T-helper 9 cell (primary cell): ENCODE measurements at places on chromosomes 12 and 14.

GRCh38 chr14:106843951-106844483 lies 1317.6 kb downstream of the TMEM121 start:
- peak; percentile 9 for DNase-seq

GRCh38 chr12:65561798-65562382 lies 262.4 kb upstream of the HMGA2 start:
- no peak for DNase-seq

DNA sequence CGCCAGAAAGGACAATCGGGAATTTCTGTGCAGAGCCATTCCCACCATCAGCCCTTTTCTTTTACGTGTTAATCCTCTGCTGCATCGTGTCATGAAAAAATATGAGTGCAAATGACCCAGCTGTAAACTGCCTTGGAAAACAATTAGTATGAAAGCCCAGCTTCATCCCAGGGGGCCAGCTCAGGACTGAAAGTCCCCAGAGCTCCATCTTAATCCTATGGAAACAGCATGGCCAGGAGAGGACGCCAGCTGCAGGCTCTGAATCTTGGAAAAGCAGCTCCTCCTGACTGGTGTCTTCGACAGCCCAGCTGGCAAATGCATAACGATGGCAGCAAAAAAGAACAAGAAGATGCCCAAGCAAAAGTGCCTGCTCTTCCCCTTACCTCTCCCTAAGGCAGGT lies 191.5 kb downstream of the NTF3 start:
- no peak for DNase-seq

DNA sequence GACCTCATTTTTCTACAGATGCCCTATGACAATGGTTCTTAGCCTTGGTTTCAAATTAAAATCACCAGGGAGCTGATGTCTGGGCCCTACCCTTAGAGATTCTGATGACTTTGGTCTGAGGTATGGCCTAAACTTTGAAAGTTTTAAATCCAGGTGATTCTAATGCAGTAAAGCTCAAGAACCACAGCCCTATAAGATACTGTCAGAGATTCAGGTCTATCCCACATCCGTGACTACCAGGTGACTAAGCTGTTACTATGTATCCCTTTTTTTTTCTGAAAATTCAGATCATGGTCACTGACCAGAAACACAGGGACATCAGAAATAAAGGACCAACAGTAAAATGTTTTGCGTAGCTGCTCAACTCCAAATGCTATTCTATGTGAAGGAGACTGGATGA lies 148.8 kb upstream of the BMP4 start:
- DNase-seq, result no peak

DNA sequence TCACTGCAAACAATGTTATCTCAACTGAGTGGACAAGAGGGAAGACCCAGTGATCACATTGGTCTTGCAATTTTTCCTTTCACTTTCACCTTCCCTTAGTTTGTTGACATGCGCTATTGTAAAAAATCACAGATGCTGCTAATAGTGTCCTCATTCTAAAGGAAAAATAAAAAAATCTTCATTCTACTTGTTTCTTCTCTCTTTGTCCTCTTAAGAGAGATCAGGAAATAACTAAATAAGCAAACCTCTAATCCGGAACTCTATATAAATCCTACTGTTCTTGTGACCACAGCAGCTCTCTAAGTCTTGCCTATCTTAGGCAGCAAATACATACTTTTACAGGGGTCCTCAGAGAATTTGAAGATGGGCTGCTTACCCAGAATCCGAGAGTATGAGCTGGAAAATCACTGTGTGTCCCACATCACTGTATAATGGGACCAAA lies 257.7 kb downstream of the NAV3 start:
- DNase-seq, result no peak

DNA sequence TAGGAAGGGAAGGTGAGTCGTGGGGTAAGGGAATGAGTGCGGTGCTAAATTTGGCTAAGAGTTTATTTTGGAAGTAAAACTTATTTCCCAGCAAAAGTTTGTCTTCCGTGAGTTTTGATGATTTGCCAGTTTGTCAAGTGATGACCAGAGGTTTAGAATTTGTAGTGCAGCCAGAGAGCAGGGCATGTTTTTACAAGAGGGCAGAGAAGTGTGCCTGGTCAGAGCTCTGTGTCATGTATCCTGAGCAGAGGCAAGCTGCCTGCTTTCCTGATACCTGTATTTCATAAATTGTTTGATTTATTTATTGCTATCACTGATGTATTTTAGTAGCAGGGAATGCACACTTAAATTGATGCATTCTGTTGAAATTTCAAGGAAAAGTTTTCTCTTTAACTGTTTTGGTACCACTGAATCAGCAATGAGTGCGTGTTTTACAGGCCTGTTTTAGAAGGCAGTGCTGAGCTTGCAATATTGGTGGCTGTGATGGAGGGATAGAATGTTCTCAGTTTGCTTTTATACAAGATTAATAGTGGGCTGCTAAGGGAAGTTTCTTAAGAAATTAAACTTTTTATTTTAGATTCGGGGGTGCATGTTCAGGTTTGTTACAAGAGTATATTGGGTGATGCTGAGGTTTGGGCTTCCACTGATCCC lies 19.7 kb upstream of the RD3L start:
- no peak for DNase-seq

DNA sequence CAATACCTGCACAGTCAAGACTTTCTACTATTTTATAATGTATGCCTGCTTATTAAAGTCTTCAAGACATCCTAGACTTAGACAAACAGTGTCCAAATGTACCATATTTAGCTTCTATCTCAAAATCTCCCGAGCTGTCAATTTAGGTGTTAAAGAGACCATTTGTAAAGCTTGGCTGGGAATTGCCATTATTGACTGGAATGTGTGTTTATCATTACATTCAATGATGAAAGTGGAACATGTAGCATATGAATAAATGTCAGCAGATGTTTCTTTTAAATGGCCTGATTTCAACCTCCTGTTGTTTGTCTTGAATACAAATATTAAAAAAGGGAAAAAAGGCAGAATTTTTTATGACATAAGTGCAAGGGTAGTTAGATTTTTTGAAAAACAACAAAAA lies 572.3 kb downstream of the PRKD1 start:
- DNase-seq, result no peak

- DNase-seq, result no peak
Measured at GRCh38 chr14:61562321-61563161, 132.8 kb upstream of the HIF1A start.

DNA sequence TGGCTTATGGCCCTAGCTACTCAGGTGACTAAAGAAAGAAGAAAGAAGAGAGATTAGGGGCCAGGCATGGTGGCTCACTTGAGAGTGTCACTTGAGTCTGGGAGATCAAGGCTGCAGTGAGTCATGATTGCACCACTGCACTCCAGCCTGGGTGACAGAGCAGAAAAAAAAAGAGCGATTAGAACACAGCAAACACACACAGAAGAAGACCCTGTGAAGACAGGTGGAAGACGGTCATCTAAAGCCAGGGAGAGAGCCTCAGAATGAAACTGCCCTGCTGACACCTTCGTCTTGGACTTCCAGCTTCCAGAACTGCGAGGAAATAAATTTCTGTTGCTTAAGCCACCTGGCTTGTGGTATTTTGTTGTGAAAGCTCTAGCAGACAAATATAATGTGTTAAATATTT lies 17.5 kb upstream of the PPP1CC start:
- DNase-seq, result no peak

DNA sequence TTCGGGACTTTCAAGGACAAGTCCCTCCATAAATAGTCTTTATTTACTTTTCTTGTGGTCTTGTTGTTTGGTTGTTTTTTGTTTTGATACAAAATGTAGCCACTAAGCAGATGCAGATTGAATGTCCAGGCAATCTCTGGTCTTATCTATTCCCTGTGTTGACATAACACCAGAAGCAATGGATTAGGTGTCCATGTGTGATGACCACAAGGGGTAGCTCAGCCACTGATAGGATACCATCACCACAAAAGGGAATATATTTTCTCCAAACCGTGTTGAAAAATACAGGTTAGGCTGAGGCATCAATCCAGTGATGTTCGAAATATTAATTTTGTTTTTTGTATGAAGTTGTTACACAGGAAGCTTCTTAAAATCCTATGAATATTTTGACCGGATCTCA lies 196.3 kb downstream of the EPS8 start:
- DNase-seq, result no peak

GRCh38 chr12:106601031-106601430 lies 18.2 kb downstream of the RFX4 start:
- DNase-seq, result no peak

- DNase-seq, result no peak
Measured at GRCh38 chr12:29150462-29150861, 1.4 kb downstream of the FAR2 start.

DNA sequence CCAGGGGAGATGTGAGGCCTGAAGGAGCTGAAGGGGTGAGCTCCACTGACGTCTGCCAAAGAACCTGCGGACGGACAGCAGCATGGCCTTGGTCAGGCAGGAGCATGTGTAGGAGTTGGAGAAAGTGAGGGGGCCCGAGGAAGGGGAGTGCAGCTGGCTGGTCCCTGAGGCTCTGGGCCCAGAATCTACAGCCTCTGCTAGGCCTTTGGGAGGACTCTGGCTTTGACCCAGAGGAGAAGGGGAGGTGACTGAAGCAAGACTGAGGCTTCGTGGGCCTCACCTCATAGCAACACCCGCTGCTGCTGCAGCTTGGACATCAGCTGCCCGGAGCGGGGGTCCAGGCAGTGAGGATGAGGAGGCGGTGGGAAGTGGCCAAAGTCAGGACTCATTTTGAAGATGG lies 216.6 kb upstream of the FKBP4 start:
- DNase-seq, result no peak

DNA sequence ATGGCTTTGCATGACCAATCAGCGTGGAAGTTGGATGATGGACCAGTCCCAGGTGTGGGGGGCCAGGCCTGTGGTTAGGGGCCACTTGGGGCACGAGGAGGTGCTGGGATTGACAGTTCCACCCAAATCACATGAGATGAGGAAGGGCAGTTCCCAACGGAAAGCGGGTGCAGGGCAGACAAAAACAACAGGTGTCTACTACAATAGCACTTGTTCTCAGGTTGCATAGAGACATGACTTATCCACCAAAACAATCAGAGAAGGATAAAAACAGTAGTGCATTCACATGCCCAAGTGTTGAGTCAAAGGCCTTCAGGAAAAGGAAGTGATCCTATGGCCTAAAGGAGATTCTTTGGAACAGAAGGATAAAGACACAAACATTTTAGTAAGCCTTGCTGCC lies 14.6 kb upstream of the EIF2B2 start:
- no peak for DNase-seq

DNA sequence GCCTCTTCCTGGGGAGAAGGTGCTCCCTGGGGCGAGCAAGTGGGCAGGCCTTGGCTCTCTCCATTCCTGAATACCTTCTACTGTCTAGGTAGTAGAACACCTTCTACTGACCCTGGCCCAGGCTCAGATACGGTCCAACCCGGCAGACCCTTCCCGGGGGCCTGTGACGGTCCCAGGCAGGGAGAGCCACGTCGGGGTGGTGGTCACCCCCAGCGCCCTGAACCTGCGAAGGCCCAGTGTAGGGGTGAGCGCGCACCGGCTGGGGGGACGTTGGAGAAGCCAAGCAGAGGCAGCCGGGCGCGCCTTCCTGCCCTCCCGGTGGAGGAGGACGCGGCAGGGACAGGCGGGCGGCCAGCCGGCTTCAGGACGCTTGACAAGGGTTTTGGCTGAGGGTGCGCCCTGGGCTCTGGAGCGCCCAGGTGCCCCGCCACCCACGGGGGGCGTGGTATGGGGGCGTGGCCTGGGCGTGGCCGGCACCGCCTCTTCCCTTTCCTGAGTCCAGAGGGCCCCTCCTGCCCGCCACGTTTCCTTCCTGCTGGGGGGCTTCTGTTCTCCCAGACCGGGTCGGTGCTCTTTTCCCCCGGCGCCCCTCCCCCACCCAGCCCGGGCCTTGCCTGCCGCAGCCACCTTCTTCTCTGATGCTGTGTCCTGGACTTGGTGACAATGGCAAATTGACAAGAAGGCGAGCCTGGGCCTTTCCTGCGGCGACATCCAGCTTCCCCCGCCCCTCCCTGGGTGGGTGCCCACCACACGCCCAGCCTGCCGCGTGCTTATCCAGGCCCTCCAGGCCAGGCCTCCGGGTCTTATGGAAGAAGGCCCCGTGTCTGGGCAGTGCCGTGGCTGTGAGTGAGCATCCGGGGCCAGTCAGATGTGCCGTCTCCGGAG lies 24.5 kb upstream of the PPP1R13B start:
- DNase-seq, result peak; percentile 67

- no peak for DNase-seq
Measured at GRCh38 chr14:58785701-58786100, 147.9 kb downstream of the DACT1 start.

- no peak for DNase-seq
Measured at GRCh38 chr12:34304001-34304400, 281.7 kb downstream of the ALG10 start.

- DNase-seq, result no peak
Measured at GRCh38 chr12:64500394-64500793, 48.5 kb downstream of the TBK1 start.

GRCh38 chr12:3432176-3432742 lies 58.7 kb upstream of the PRMT8 start:
- DNase-seq, result no peak

DNA sequence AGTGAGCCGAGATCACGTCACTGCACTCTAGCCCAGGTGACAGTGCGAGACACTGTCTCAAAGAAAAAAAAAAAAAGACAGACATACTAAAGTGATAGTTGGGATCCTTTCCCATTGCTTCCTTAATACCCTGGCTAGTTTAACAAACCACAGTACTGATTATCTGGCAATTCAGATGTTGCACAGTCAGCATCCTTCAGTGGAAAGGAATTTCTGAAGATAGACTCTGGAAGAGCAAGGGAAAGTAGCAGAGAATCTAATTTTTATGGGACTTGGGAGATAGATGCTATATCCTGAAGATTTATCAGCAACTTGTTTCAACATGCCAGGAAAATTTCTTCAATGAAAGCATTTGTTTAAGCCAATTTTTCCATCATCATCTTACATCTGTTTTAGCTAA lies 6.5 kb upstream of the PPFIBP1 start:
- no peak for DNase-seq

- no peak for DNase-seq
Measured at GRCh38 chr12:120261951-120262851, 3.3 kb downstream of the PXN start.

DNA sequence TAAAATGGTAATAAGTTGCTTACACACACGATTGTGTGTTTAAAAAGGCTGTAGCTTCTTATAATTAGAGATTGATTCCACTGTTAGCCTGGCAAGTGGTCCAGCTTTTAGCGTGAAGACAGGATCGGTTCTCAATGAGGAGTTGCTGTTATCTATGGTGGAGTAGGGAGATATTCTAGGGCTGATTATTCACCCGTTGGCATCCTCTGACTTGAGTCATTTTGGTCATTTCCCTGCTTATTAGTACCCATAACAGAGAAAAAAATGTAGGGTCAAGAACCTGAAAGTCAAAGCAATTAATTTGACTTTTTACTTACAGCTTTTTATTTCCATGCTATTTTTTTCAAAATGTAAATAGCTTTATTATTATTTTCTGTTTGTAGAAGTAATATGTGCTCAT lies 76.0 kb downstream of the KCNK13 start:
- no peak for DNase-seq

DNA sequence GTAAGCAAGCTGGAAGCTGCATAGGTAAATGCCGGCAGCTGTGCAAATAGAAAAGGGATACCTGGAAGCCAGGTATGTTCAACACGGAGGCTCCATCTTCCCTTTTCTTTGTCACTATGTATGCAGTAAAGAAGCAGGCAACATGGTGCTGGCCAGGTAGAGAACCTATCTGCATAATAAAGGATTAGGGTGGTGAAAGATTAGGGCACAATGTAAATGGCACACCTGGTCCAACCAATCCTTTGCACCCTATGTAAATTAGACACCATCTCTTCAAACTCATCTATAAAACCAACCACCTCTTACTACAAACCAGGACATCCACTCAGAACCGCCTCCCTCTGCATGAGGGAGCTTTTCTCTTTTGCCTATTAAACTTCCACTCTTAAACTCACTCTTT lies 32.3 kb downstream of the RPS29 start:
- no peak for DNase-seq

GRCh38 chr12:88600272-88600671 lies 20.0 kb upstream of the KITLG start:
- no peak for DNase-seq
